ENCODE measurements at places on chromosomes 11 and 22.

GRCh38 chr11:94806014-94806413 is 37.9 kb downstream of the AMOTL1 start:
- DNase-seq: no peak

- no peak for DNase-seq
These were observed 83.2 kb upstream of the PITPNB start for GRCh38 chr22:28002181-28002700.

- no peak for DNase-seq
These were observed 39.0 kb downstream of the ZC3H7B start for GRCh38 chr22:41340357-41340756.

DNA sequence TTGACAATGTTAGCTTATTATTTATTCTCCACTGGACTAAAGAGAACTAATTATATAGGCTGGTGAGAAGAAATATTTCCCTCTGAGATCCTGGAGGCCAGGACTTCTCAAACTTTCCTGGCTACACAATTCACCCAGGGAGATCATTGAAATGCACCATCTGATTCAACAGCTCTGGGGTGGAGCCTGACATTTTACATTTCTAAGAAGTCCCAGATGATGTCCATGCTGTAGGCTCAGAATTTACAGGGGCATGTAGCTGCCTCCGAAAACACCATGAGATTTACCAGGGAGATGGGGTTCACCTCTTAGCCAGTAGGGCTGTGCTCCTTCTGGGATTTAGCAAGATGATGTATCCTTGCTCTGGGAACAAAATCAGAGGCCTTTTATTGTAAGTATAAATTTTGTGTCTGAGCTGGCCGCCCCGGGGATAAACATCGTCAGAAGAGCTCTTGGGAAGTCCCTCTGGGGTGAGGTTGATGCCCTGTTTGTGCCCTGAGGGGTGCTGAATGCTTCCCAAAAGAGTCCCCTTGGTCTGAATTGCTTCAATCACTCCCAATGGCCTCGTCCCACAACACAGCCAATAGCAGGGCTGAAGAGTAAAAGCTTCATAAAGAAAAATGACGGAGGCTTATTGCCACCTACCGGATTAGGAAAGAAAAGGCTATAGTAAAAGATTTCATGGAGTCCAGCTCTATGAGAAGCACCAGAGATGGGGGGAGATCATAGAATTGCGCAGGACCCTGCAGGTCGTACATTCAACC is 33.4 kb upstream of the API5 start:
- DNase-seq: peak; percentile 9

DNA sequence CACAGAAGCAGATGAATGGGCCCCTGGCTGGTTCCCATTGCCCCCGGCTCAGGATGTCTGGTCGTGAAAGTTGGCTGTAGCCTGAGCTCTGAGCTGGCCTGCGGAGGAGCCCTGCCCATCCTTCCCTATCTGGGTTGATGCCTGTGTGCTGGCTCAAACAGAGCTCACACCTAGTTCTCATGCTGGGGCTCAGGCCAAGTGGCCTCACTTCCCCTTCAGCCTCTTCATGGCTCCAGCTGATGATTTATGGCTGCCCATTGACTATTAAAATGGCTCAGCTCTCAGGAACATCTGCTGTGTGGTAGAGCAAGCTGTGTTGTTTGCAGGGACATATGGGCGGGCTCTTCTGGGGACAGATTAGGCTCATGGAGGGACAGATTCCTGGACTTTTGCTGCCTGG is 64.7 kb downstream of the ADAMTS15 start:
- DNase-seq: no peak

DNA sequence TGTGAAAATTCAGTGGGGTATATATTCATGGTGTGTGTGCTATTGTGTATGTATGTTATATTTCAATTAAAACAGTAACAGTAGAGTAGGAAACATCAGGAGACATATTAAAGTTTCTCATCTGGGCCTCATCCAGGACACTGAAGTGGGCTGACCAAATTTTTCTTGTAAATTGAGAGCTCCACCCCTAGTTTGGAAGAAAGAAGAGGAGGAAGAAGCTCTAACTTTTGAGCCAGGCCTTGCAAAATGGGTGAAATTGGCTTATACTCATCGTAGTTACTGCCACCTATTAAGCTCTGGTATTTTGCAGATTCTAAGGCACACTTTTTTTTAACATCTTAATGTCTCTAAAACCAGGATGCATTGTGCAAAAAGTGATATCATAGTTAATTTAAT is 33.7 kb downstream of the TSPAN18 start:
- no peak for DNase-seq

Measured in activated CD4-positive, alpha-beta T cell treated with anti-CD3 and anti-CD28 coated beads, Interleukin-2, Interleukin-4, amounts not matched to agents 100 ng/mL and 50 ng/mL, durations not matched to agents 16 hours and 8 hours (primary cell).